ENCODE measurements at places on chromosomes 11 and 22. TPM values are rescaled to one million over a fixed set of nuclear protein-coding genes. Genes with fewer than 3 reads are reported as not detected.

DNA sequence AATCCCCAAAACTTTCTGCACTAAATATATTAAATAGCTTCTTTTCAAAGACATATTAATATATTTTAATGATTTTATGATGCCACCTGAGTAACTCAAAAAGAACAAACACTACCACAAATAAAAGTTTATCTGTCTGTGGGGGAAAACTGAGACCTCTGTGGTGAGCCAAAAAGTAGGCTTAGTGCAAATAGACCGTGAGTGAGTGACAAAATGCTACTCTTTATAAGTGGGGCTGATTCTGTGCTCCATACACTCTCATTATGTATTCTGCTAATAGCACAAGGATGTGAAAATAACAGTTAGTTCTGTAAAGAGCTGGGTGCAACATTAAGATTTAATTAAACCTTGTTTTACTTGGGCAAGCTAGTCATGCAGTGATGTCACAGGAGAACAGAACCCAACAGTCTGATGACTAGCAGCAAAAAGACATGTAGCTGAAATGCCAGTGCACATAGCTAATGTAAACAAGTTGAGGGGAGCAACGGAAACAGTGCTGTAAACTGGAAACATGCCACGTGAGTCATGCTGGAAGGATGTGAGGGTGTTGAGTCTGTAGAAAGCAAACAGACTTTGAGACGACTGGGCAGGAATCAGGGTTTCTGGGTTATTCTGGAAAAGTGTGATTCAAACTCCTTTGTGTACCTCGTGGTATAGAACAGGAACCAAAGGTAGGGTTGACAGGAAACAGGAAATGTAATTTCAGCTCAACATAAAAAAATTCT is 1130.4 kb downstream of the LRRC4C start:
- DNase-seq = peak; percentile 94

- no peak for DNase-seq
These were observed 451.9 kb downstream of the ETS1 start for GRCh38 chr11:128135451-128135850.

DNA sequence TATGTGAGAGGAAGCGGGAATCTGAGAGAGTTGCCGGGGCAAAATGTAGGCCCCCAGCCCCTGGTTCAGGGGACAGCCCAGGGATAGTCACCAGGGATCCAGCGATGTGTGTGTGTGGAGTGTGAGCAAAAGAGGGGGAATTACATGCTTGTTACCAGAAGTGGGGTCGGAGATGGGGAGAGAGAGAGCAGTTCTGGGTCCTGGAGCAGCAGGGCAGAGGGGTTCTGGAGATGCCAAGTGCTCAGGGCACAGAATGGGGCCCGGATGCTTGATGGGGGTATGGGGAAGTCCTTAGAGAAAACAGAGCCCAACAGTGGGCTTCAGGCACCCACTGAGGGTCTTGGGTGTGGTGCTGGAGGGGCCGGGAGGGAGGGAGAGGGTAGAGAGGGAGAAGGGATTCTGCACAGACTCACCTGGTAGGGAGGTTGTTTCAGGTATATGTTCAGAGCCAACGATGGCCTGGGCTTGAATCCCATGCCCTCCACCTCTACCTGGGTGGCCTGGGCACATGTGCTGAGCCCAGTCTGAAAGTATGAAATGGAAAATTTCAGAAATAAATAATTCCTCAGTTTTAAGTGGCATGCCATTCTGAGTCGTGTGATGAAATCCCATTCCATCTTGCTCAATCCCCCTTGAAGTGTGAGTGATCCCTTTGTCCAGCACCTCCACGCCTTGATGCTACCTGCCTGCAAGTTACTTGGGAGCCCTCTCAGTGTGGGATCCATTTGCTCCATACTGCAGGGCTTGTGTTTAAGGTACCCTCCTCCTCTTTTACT is 12.4 kb downstream of the SMIM38 start:
- no peak for DNase-seq

DNA sequence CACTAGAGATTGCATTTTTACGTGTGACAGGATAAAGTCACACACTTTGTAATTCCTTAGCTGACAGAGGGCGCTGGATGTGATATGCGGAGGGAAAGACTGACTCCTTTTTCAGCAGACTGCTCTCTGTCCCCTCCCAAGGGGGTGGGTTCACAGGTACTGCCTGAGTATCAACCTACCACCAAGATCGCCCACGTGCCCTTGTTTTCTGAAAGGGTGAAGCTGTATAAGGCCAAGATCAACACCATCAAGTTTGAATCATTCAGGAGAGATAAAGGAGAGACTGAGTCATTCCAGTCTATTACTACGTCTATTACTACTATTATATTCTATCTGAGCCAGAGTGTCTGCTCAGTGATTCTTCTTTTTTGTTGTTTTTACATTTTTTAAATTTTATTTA is 30.7 kb downstream of the BUD13 start:
- DNase-seq = no peak

DNA sequence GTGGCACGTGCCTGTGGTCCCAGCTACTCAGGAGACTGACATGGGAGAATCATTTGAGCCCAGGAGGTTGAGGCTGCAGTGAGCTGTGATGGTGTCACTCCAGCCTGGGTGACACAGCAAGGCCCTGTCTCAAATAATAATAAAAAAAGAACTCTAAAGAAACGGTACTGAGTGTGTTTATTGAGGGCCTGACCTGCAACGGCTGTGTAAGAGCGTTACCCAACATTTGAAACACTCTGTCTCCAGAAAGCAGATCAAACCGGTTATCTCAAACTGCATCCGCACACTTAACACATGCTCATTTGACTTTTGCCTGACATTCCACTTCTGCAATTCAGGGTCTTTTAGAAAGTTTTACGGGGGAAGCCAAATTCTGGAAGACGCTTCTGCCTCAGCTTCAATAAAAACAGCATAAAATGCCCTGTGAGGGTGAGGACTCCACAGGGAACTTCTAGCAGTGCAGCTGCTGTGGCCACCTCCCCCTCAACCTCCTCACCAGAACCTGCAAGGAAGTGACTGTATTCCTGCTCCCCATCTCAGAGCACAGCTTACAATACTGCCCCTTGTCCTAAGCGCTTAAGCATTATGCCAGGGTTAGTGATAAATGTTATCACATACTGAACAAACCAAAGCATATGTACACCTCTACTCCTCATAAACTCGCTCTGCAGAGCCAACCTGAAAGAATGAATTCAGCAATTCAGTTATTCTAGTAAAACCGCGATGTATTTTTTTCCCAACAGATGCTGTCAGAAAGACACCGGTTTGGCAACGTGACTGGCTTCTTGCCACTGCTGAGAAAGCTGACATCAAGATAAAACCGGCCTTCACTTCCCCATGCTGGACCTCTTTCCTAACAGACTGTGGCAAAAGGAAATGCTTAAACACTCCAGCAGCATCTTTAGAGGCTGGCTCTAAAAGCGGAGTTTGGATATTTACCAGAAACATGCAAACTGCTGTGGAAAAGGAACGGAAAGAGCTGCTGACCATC is 52.2 kb downstream of the PRDM10 start:
- no peak for DNase-seq

- no peak for DNase-seq
These were observed 124.3 kb upstream of the FGF3 start for GRCh38 chr11:69943506-69943905.

DNA sequence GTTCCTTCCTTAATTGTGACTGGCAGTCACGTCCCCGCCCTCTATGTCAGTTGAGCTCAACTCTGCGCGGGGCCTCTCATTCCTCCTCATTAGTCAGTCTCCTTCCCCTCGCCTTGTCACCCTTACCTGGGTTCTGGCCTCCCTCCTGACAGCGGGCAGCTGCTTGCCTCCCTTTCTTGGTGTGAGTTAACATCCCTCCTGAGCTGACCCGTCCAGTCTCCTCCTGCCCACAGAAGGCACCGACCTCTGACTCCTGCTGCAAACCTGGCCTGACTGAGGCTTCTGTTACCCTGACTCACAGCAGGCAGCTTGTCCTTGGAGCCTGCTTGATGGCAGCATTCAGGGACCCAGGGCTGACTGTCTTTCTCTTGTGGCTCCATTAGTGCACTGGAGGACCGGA is 45.2 kb downstream of the GRIK4 start:
- DNase-seq = no peak

DNA sequence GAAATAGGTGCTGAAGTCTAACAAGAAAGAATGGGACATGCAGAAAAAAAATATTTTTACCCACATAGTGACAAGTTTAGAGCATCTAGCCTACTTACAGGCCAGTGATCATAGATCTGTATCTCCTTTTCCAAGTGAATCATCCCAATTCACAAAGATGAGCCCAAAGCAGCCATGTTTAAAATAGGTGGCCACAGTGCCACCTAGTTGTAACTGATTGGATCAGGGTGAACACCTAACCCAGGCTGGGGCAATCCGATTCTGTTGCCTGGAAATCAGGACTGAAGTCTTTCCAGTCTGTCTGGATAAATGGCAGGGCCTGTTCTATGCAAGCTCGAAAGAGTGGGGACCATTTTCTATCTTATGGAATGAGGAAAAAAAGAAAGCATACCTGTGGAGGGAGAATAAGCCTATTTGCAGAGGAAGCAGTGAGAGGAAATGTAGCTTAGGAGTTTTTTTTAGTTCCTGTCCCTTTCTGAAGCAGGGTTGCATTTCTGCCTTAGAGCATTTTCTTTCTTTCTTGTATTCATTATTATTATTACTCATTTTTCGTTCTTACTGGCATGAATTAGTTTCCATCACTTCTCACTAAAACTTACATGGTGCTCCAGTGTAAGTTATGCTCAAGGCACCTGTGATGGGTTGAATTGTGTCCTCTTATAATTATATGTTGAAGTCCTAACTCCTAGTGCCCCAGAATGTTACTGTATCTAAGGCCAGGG is 113.2 kb upstream of the RAG2 start:
- DNase-seq = peak; percentile 26

DNA sequence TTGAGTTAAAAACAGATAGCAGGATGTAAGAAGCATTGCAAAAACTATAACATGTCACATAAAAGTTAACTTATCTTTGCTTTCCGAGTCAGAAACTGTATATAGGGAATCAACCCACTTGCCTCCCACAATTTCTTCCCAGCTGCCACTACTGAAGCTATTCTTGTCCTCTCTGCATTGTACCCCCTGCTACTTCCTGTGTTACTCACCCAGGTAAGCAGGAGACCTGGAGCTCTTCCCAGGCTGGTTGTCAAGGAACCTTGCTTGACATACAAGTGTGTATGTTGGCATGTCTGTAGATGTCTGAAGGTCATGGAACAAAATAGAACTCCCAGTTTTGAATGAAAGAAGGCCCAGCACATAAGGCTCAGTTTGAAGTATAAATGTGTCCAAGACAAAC is 74.3 kb upstream of the LRRC4C start:
- DNase-seq = no peak

DNA sequence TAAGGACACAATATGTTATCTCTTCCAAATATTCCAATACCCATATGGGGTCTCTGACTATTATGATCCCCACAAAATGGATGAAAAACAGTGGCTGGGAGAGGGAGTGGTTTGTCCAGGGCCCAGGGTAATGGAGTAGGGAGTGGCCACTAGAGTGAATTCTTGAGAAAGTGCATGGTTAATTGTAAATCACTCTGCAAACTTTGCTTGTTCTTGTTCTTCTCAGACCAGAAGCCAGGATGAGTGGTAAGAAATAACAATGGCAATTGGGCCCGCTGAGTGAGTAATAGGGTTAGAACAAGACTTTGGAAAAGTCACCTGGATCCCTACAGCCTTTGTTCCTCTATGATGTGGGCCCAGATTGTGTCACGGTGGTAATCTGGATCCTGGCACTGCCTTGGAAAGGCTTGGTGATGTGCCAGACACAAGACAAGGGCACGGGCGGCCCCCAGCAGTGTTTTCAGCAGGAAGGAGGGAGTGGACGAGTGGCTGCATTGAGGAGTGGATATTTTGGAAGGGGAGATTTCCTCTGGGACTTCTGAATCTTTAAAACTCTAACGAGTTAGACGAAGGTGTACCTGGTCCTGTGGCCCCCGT is 18.2 kb upstream of the KIRREL3 start:
- DNase-seq = no peak

- no peak for DNase-seq
These were observed 21.5 kb upstream of the EMID1 start for GRCh38 chr22:29183971-29184848.

GRCh38 chr11:108241330-108242037 is 18.6 kb downstream of the ATM start:
- DNase-seq = no peak

DNA sequence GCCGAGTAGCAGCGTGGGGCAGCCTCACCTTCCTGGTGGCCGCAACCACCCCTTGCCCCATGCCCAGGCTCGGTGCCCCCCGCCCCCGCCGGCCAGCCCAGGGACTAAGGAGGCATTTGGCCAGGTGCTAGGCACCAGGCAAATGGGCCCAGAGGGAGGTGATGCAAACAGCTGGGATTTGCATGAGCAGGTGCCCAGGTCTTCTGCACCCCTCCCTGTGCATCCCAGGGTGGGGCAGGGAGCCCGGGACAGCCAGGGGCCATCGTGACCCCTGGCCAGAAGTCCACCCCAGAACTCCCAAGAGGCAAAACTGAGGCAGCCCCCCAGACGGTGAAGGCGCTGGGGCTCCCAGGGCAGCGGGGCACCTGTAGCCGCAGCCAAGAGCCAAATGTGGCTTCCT is 18.1 kb downstream of the TRPM5 start:
- DNase-seq = no peak

DNA sequence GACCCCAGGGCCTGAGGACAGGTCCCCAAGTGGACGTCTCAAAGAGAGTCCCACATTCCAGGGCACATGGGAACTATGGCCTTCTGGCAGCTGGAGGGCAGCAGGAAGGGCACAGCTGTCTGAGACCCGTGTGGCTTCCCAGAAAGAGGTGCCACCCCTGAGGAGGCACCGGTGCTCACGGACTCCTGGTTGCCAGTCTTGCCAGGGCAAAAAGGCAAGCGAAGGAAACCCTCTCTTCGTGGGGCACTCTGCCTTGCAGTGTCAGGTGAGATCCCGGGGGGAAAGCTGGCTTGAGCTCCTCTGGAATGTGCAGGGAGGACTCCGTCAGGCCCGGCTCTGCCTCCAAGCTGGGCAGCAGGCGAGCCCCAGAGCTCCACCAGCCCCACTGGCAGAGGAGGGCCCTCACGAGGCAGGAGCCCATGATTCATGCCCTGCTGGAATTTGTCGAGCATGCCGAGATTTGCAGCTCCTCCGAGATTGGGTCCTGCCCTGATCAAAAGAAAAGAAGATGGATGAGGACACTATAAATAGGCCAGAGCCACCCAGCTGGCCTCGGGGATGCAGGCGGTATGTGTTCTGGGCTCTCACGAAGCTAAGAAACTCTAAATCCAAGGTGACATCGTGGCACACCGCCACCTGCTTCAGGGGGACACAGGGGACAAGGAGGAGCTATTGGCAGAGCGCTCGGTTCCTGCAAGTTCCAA is 9.9 kb upstream of the CELSR1 start:
- peak; percentile 16 for DNase-seq

- DNase-seq = no peak
These were observed 4.9 kb downstream of the DUSP8 start for GRCh38 chr11:1567052-1567720.

GRCh38 chr11:76627606-76628005 is 42.9 kb downstream of the LRRC32 start:
- no peak for DNase-seq

Gene LRRC55
- total RNA-seq = not detected

Gene RNF121
- 31.7 TPM for total RNA-seq

Gene OR8G5
- not detected for total RNA-seq

Gene CHRDL2
- total RNA-seq = not detected

Gene NDUFV1
- total RNA-seq = 384 TPM

Gene PTPN5
- total RNA-seq = not detected

Gene OPCML
- not detected for total RNA-seq

Gene OSBP2
- total RNA-seq = 4.1 TPM

Gene PKP3
- total RNA-seq = 306 TPM

Gene PANX2
- total RNA-seq = 1.4 TPM

Gene FOLR2
- not detected for total RNA-seq
